Effector memory CD4-positive, alpha-beta T cell (primary cell): ENCODE measurements at places on chromosomes 2 and 18.

- DNase-seq: no peak
Measured at GRCh38 chr2:203453858-203454451, 81.1 kb downstream of the RAPH1 start.

DNA sequence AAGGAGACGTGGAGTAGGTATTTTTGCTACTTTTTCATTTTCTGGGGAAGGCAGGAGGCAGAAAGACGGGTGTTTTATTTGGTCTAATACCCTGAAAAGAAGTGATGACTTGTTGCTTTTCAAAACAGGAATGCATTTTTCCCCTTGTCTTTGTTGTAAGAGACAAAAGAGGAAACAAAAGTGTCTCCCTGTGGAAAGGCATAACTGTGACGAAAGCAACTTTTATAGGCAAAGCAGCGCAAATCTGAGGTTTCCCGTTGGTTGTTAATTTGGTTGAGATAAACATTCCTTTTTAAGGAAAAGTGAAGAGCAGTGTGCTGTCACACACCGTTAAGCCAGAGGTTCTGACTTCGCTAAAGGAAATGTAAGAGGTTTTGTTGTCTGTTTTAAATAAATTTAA lies 3.4 kb downstream of the FZD7 start:
- no peak for DNase-seq

GRCh38 chr18:54743605-54743995 lies 84.7 kb upstream of the RAB27B start:
- DNase-seq: no peak

GRCh38 chr2:9118383-9118960 lies 88.1 kb upstream of the ASAP2 start:
- DNase-seq: no peak

GRCh38 chr18:77155031-77155430 lies 22.4 kb upstream of the MBP start:
- no peak for DNase-seq

DNA sequence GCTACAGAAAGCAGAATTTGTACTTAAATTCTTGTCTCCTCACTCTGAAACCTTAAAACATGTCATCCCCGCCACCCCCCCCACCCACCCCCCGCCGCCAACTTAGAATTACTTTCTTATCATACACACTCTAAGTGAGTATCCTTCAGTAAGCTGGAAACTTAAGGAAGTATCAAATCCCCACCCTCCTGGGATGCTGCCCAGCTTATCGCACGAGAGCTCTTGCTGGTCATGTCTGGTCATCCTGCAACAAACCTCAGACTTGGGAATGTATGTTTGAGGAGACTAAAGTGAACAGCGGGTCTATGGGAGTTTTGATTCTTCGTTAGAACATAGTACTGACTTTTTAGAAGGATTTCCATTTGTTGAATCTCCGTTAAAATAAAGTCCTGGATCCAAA lies 203.3 kb downstream of the PTGR3 start:
- no peak for DNase-seq

DNA sequence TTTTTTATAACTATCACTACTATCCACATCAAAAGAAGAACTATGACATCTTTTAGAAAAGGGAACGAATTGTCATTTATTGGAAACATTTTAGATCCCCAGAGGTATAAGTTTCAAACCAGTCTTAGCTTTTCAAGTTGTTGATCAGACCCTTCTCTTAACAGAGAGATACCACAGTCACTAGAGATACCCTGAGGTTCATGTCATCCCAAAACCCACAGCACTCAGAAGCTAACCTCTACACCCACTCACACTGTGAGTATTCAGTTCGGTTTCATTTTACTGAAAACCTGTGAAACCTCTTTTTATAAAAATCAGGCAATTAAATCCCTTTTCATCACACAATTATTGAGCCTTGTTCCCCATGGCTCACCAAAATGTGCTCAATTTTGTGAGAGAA lies 156.2 kb downstream of the DTNA start:
- DNase-seq: no peak

DNA sequence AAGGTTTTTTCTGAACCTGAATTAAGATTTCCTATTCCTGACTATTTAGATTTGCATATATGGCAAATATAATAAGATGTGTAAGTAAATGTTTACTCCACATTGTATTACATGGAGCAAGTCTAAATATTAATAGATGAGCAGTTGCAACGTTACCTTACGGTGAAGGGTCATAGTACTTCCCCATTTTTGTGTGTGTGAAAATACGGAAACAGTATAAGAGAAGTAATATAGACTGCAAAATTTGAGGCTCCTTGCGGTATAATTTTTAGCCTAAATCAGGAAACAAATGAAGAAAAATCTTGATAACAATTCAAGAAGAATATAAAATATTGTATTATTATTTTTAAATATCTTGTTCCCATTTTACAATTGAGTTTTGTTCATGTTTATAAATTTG lies 434.2 kb downstream of the GRB14 start:
- DNase-seq: no peak

DNA sequence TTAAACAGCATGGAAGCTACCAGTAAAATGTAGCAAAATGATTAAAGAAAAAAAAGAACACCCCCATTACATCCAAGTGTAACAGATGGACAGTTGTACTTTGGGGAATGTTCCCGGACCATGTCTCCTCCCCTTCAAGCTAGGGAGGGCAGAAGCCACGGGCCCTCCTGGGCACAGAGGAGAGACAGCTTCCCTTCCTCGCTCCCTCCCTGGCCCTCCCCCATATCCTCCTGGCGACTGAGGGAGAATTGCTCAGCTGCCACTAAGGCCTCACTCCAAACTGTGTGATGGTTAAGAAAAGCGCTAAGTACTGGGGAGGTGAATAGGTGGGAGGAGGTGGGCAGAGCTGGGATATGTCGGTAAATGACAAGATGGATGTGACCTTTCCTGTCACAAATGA lies 358.0 kb downstream of the HRH4 start:
- no peak for DNase-seq

DNA sequence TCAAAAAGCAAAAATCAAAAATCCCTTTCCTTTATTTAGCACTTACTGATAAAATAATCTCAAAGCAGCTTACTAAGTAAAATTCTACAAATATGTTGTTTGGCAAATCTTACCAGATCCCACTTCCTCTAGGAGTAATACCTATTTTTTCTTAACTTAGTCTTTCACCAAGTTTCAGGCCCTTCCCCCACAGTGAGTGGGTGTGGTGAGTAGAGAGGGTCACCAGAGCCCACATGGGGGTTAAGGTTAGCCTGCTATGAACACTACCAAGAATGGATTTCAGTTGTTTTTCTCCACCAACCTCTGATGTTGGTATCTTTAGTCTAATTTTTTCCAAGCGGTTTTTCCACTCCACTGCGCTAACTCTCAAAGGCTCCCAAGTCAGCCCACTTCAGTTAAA lies 23.2 kb downstream of the PIAS2 start:
- no peak for DNase-seq

DNA sequence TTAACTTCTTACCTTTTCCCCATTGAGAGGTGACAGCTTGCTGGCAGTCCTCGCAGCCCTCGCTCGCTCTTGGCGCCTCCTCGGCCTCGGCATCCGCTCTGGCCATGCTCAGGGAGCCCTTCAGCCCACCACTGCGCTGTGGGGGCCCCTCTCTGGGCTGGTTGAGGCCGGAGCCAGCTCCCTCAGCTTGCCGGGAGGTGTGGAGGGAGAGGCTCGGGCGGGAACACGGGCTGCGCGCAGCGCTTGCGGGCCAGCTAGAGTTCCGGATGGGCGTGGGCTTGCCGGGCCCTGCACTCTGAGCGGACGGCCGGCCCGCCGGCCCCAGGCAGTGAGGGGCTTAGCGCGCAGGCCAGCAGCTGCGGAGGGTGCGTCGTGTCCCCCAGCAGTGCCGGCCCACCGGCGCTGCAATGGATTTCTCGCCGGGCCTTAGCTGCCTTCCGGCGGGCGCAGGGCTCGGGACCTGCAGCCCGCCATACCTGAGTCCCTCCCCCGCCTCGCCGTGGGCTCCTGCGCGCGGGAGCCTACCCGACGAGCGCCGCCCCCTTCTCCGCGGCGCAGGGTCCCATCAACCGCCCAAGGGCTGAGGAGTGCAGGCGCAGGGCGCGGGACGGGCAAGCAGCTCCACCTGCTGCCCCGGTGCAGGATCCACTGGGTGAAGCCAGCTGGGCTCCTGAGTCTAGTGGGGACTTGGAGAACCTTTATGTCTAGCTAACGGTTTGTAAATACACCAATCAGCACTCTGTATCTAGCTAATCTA lies 335.0 kb downstream of the CBLN2 start:
- DNase-seq: no peak

DNA sequence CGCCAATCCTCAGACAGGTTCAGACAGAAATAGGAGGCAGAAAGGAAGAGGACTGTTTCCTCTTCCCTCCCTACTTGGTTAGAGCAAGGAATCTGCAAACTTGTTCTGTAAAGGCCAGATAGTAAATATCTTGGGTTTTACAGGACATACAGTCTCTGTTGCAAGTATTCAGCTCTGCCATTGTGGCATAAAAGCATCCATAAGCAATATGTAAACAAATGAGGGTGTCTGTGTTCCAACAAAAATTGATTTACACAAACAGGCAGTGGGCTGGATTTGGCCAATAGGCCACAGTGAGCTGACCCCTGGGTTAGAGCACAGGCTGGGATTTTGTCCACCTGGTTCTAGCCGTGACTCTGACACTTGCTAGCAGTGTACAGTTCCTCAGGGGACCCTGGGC lies 89.4 kb downstream of the NRP2 start:
- no peak for DNase-seq

DNA sequence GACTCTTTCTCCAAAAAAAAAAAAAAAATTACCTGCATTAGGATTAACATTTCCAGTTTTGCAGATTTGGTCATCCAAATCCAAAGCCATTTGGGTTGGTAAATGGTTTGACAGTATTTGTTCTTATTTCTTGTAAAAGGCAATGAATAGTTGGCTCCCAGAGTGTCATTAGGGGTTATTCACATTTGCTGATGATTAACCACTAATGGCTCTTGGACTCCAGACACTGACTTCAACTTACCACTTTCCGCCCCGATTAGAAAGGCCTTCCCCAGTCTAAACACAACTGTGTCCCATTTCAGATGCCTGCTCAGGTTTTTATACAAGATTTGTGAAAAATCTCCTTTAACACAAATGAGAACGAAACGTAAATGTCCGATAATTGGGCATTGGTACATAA lies 9.6 kb upstream of the TGIF1 start:
- DNase-seq: no peak

DNA sequence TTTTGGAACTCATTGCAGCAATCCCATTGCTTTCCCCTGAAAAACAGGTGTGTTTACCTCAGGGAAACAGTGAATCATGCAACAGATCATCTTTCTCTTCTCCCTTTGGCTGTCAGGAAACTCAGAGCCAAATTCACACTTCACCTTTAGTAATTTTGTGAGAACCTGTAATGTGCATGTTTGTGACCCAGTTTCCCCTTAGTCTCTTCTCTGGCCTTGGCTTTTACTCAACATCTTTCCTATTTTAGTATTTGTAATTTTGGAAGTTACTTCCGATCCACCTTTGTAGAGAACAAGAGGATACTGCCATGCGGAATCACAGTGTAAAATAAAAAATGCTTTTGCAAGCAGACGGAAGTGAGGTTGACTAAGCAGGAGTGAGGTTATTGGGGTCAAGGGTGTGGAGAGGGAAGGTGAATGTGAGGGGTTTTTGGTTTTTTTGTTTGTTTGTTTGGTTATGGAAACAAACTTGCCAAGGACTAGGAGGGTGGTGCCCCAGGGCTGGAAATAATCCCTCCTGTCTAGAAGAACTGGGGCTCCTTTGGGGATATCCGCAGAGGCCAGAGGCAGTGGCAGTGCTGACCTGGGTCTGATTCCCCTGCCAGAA lies 14.0 kb downstream of the ASPRV1 start:
- no peak for DNase-seq

DNA sequence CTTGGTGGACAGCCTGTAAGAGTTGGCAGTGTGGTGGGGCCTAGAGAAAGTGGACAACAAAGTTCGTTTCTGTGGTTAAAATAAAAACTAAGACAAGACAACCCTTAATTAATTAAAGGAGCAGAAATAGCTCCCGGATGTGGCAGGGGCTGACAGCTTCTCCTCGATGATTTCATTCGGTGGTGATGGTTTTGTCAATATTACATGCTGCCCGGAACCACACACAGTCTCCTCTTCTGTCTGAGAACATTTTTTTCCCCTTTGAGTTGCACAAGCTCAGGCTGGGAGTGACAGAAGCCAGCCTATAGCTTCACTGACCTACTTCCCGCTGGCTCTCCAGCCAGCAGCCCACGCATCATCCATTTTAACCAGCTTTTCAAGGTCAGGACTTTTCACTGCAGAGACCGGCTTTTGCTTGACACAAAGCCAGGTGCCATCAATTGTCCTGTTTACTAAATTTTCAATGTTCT lies 378.8 kb downstream of the SLC4A3 start:
- DNase-seq: no peak

- DNase-seq: no peak
Measured at GRCh38 chr2:226295681-226296080, 503.9 kb downstream of the IRS1 start.

DNA sequence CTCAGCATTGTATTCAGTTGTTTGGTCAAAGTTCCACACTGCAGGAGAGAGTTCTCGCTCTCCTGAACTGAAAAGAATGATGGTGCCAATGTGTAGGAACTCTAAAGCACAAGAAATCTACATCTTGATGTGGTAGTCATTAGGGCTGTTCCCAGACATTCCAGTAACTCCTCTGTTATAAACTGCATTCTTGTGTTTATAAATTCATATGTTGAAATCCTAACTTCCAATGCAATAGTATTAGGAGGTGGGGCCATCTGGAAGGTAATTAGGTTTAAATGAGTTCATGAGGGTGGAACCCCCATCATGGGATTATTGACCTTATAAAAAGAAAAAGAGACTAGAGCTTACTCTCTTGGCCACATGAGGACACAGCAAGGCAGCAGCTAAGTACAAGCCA lies 239.6 kb downstream of the CDH20 start:
- no peak for DNase-seq

GRCh38 chr18:48875942-48876511 lies 74.7 kb downstream of the SMAD7 start:
- no peak for DNase-seq

DNA sequence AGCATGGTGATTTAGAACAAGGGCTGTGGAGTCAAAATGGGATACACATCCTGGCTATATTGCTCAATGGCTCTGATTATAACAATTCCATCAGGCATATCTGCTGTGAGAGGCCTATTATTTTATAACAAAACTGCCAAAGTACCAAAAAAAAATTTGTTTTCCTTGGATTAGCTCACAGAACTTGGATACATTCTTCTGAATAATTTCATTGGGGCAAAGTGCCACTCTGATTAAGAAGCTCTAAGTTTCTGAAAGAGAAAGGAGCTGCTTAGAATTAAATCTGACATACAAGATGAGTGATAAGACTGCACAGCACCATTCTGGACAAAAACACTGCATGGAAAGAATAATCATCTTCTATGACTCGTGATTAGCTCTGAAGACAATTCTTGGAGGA lies 85.7 kb downstream of the SMC6 start:
- no peak for DNase-seq

GRCh38 chr18:68800075-68800474 lies 2.2 kb downstream of the CCDC102B start:
- no peak for DNase-seq

DNA sequence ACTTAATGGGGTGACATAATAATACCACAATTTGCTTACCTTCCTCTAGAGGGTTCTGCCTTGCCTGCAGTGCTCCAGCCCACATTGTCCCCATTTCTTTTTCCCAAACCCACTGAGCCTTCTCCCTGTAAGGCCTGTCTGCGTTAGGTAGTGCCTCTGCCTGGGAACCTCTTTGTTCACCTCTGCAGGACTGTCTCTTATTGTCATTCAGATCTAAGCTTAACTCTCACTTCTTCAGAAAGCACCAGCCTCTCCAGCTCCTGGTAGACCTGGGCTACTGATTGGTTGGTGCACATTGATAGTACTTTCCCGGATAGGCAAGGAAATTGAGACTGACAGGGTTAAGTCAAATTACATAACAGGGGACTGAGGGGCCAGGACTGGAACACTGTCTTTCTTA lies 49.1 kb downstream of the CCDC85A start:
- no peak for DNase-seq

- no peak for DNase-seq
Measured at GRCh38 chr2:160783474-160783873, 289.9 kb upstream of the RBMS1 start.
